Effector memory CD8-positive, alpha-beta T cell (primary cell): ENCODE measurements at places on chromosomes 4 and X.

DNA sequence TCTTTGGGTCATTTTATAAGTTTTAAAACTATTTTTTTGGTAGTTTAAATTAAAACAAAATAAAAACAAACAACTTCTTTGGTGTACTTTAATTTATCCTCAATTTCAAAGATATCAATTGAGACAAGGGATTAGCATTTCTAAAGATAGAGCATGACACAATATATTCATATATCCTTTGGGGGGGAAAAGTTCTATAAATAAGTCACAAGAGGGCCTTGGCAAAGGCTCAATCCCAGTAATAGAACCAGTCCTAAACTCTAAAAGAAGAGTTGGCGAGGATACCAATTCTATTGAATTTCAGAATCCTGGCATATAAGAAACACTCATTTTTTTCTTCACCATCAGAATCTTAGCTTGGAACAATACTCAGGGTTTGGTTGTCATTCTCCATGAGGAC, 89.7 kb downstream of the COL4A6 start:
- H3K4me1 ChIP-seq: no peaks in the 10 kb centered on the region
- DNase-seq: no peak
- no peaks in the 10 kb centered on the region for H3K27me3 ChIP-seq
- no peak overlapping the region for H3K27ac ChIP-seq
- H3K4me3 ChIP-seq: no peak overlapping the region

DNA sequence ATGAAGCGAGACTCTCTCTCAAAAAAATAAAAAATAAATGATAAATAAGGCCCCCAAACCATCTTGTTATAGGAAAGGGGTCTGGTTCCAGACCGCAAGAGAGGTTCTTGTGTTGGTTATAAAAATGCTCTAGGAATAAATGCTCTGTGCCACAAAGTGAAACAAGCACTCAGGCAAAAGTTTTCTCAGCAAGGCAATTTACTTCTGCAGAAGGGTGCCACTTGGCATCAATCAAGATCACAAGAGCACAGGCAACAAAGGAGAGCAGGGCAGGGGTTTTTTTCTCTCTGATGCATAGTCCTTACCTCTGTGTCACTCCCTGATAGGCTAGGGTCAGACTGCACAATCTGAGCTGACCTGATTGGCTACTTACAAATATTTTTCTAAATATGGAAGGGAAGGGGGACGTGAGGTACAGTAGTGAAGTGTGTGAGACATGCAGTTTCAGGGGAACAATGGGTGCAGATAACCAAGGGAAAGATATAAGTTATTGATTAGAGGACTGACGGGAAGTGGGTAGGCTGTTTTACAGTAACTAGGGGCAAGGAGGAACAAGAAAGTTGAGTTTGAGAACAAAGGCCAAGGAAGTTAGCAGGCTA, 29.8 kb upstream of the FUNDC1 start:
- no peak overlapping the region for H3K27ac ChIP-seq
- no peaks in the 10 kb centered on the region for H3K27me3 ChIP-seq
- no peak overlapping the region for H3K4me3 ChIP-seq
- no peak for DNase-seq

- H3K4me3 ChIP-seq: peak overlapping the region; percentile 6
- H3K4me1 ChIP-seq: peaks cover 18% of the 10 kb centered on the region
- peaks cover 11% of the 10 kb centered on the region for H3K36me3 ChIP-seq
- H3K27me3 ChIP-seq: no peaks in the 10 kb centered on the region
- no peak for DNase-seq
These were observed 41.8 kb downstream of the RPS6KA3 start for GRCh38 chrX:20224814-20225487.

- no peaks in the 10 kb centered on the region for H3K36me3 ChIP-seq
- H3K27ac ChIP-seq: no peak overlapping the region
- no peak overlapping the region for H3K4me3 ChIP-seq
- DNase-seq: no peak
- no peaks in the 10 kb centered on the region for H3K27me3 ChIP-seq
These were observed 30.1 kb upstream of the HGFAC start for GRCh38 chr4:3411676-3412075.

GRCh38 chrX:10769195-10769594, 148.8 kb upstream of the MID1 start:
- DNase-seq: no peak
- no peak overlapping the region for H3K27ac ChIP-seq
- H3K36me3 ChIP-seq: no peaks in the 10 kb centered on the region
- H3K27me3 ChIP-seq: no peaks in the 10 kb centered on the region
- no peaks in the 10 kb centered on the region for H3K4me1 ChIP-seq

GRCh38 chr4:125639182-125639621, 324.4 kb downstream of the FAT4 start:
- no peaks in the 10 kb centered on the region for H3K27me3 ChIP-seq
- no peak overlapping the region for H3K4me3 ChIP-seq
- H3K4me1 ChIP-seq: no peaks in the 10 kb centered on the region

DNA sequence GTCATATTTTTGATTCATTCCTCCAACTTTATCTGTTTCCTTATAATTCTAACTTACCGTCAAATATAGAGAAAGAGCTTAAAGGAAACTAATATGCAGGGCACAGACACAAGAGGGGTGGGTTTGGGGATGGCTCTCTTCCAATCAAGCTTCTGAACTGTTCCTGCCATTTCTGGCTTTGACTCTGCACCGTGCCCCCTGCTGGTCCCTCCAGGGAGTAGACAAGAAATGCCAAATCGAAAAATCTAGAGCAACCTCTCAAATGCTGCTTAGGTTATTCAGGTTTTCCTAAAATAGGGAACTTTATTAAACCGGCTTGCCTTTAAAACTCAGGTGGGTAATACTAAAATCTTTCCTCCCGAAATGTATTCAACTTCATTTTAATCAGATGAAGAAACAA, 39.8 kb upstream of the VCX3A start:
- H3K4me3 ChIP-seq: no peak overlapping the region
- H3K27ac ChIP-seq: no peak overlapping the region
- no peaks in the 10 kb centered on the region for H3K27me3 ChIP-seq

- peaks cover 3% of the 10 kb centered on the region for H3K36me3 ChIP-seq
- DNase-seq: no peak
- H3K27me3 ChIP-seq: no peaks in the 10 kb centered on the region
- no peak overlapping the region for H3K4me3 ChIP-seq
- no peaks in the 10 kb centered on the region for H3K4me1 ChIP-seq
- H3K27ac ChIP-seq: no peak overlapping the region
These were observed 72.6 kb downstream of the STARD8 start for GRCh38 chrX:68719904-68720614.

DNA sequence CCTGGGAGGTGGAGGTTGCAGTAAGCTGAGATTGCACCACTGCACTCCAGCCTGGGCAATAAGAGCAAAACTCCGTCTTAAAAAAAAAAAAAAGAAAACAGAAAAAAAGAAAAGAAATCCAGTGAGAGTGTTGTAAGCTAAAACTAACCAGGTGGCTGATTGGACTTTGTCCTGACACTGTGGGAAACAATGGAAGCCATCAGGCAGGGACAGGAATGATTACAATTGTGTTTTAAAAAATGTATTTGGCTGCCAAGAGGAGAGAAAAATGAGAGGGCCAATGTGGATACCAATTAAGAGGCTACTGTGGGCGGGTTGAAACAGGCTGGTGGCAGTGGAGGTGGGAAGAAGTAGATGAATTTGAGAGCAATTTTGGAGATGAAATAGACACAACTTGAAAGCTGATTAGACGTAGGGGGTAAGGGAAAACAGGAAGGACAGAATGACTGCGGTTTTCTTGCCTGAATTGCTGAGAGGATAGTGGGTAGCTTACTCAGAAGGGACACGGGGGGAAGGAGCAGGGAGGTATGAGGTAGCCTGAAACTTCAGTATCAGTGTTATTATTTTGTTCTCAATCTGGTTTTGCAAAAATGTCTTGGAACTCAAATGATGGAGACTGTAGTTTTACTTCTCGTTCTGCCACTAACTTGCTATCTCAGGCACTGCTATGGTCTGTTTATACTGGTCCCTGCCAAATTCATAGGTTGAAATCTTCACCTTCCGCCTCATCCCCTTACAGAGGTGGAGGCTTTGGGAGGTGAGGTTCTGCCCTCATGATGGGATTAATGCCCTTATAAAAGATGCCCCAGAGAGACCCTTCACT, 45.6 kb upstream of the CHRNA9 start:
- H3K4me3 ChIP-seq: no peak overlapping the region
- peak overlapping the region; percentile 86 for H3K27ac ChIP-seq
- peaks cover 5% of the 10 kb centered on the region for H3K36me3 ChIP-seq
- peaks cover 16% of the 10 kb centered on the region for H3K4me1 ChIP-seq
- no peaks in the 10 kb centered on the region for H3K27me3 ChIP-seq
- no peak for DNase-seq

- H3K4me1 ChIP-seq: no peaks in the 10 kb centered on the region
- no peaks in the 10 kb centered on the region for H3K27me3 ChIP-seq
- no peaks in the 10 kb centered on the region for H3K36me3 ChIP-seq
- no peak for DNase-seq
- H3K4me3 ChIP-seq: no peak overlapping the region
These were observed 107.0 kb downstream of the AGTR2 start for GRCh38 chrX:116277351-116278225.

- peaks cover 9% of the 10 kb centered on the region for H3K4me1 ChIP-seq
- no peak overlapping the region for H3K4me3 ChIP-seq
- no peak overlapping the region for H3K27ac ChIP-seq
- DNase-seq: no peak
These were observed 3.9 kb upstream of the FAAH2 start for GRCh38 chrX:57282568-57282967.

DNA sequence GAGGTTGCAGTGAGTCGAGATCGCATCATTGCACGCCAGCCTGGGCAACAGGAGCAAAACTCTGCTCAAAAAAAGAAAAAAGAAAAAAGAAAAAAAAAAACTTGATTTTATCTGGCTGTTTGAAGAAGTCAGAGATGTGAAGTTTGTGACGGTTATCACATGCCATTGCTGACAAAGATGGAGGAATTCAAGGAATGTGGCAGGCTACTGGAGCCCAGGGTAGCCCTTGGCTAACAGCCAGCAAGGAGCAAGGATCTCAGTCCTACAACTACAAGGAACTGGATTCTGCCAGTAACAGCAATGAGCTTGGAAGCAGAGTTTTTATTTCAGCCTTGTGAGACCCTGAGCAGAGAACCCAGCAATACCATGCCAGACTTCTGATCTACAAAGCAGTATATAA, 24.3 kb upstream of the TET2 start:
- no peak overlapping the region for H3K27ac ChIP-seq
- H3K36me3 ChIP-seq: no peaks in the 10 kb centered on the region
- H3K27me3 ChIP-seq: no peaks in the 10 kb centered on the region
- no peak overlapping the region for H3K4me3 ChIP-seq
- DNase-seq: no peak
- H3K4me1 ChIP-seq: no peaks in the 10 kb centered on the region

- H3K36me3 ChIP-seq: no peaks in the 10 kb centered on the region
- H3K4me3 ChIP-seq: no peak overlapping the region
- H3K4me1 ChIP-seq: no peaks in the 10 kb centered on the region
- H3K27me3 ChIP-seq: peaks cover 8% of the 10 kb centered on the region
- H3K27ac ChIP-seq: no peak overlapping the region
These were observed 9.5 kb downstream of the IGSF1 start for GRCh38 chrX:131279617-131280016.

GRCh38 chrX:48696909-48697727, 584 bp downstream of the SUV39H1 start:
- no peak for DNase-seq
- no peaks in the 10 kb centered on the region for H3K27me3 ChIP-seq
- H3K36me3 ChIP-seq: peaks cover 38% of the 10 kb centered on the region
- H3K27ac ChIP-seq: peak overlapping the region; percentile 95
- H3K4me3 ChIP-seq: peak overlapping the region; percentile 95

DNA sequence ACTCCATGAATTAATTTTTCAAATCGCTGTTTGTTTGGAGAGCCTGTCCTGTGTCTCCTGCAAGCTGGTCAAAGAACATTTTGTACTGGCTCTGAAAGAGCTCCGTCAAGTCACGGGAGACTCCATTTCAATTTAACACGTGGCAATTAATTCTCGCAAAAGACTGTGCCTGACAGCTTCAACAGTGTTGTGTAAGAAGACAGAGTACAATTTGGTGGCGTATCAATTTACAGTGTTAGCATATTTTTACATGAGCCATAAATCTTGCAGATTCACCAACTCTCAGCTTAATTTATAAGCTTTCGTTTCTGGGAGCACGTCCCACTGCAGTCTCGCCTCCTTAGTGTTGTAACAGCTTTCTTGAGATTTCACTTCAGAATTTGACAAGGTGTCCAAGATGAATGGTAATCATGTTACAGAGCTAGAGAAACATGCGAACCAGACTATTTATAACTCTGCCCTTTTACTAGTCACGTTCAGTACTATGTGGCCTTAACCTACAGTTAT, 70.8 kb downstream of the RWDD4 start:
- no peaks in the 10 kb centered on the region for H3K4me1 ChIP-seq
- H3K36me3 ChIP-seq: peaks cover 2% of the 10 kb centered on the region
- no peak overlapping the region for H3K27ac ChIP-seq

DNA sequence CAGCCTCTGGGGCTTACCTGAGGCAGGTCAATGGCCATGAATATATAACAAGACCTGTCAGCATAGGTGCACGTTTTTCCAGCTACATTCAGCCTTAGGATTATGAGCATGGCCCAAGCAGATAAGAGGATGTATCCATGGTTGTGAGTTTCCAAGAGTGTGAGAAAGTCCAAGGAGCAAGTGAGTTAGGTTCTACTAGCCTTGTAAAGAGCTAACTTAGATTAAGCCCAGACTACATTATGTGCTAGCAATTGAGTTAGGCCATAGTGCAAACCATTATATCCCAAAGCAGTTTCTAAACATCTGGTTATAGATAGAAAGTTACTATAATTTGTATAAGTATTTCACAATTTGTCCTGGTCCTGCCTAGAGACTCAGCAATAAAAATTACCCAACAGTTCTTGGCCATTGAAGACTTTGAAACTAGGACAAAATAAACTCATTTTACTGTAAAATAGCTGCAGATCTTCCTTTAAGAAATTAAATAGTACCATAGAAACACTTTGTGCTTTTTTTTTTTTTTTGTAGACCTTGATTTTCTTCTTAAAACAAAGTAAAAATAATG, 312.0 kb downstream of the CAMK2D start:
- no peak for DNase-seq
- H3K27ac ChIP-seq: no peak overlapping the region
- no peaks in the 10 kb centered on the region for H3K27me3 ChIP-seq
- H3K4me1 ChIP-seq: no peaks in the 10 kb centered on the region

DNA sequence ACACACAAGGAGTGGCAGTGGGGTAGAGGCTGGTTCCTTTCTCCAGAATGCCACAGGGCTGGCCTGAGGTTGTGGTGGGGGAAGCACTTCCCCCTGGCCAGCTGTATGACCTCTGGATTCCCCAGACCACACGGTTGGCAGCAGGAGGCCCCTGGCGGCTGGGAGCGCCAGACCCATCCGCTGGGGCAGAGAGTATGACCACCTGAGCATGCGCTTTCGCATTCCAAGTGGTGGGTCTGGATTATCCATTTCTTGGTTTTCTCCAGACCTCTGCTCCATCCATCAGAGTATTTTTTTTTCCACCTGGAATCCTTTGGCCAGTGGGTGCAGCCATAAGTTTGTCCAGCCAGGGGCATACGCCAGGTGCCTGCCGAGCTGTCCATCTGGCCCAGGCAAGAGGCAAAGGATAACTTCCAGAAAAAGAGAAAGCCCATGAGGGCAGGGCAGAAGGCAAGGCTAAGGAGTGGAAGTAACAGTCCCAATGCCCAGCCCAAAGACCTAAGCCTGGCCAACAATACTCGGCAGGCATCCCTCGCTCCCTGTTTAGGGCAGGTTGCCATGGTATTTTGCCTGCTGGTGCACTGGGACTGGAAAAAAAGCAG, 39.3 kb downstream of the NHSL2 start:
- no peak overlapping the region for H3K4me3 ChIP-seq
- no peak overlapping the region for H3K27ac ChIP-seq
- H3K36me3 ChIP-seq: no peaks in the 10 kb centered on the region
- H3K4me1 ChIP-seq: no peaks in the 10 kb centered on the region

- H3K4me3 ChIP-seq: no peak overlapping the region
- peaks cover 14% of the 10 kb centered on the region for H3K36me3 ChIP-seq
- no peak for DNase-seq
- H3K27me3 ChIP-seq: no peaks in the 10 kb centered on the region
- H3K27ac ChIP-seq: no peak overlapping the region
These were observed 13.6 kb downstream of the UVSSA start for GRCh38 chr4:1360423-1361283.
